Stimulated activated CD8-positive, alpha-beta memory T cell treated with anti-CD3 and anti-CD28 coated beads, Interleukin-2, amount 100 ng/mL, for 1 hour (primary cell): ENCODE measurements at places on chromosomes 2 and 18.
A peak's percentile ranks its signal among the peaks of the same experiment; 100 is the strongest.

- no peak for DNase-seq
Measured at GRCh38 chr2:201697899-201698298, 545 bp downstream of the MPP4 start.

GRCh38 chr18:35114305-35114704 lies 73.1 kb downstream of the MAPRE2 start:
- DNase-seq = no peak

DNA sequence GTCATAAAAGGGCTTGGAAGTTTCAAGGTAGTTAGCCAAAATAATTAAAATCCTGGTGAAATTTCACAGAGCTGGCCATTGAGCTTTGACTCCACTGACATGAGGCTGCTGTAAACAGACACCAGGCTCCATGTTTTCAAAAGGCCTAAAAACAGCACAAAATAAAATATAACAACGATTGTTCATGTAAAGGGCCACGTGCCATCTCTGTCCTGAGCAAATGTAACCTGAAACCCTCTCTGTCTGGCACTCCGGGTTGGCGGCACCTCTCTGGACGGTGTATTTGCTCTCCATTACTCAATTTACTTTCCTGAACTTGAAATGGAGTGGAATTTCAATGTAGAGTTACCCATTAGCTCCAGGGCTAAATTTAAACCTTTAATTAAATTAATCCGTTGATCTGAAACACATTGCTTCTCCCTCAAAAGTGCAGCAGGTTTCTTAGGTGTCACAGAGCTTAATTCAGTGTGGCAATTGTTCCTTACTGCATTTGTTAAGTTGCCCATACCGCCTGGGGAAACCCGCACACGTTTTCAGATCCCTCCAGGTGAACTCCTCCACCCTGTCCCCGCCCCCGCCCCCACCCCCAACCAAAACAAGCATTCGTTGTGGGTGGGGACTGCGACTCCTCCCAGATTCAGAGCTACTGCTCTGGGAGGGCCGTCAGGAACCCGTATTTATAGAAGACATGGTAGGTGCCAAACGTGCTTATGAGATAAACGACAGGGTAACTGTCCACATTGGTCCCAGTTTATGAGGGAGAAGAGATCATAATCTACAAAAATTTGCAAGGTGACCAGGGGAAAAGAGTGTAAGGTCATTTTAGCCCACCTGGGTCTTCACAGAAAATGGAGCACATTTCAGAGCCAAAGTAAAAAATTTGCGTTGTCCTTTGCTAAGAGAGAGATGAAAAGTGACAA lies 1.2 kb upstream of the CABLES1 start:
- DNase-seq = no peak

GRCh38 chr2:24009367-24009679 lies 562 bp upstream of the MFSD2B start:
- DNase-seq = no peak

DNA sequence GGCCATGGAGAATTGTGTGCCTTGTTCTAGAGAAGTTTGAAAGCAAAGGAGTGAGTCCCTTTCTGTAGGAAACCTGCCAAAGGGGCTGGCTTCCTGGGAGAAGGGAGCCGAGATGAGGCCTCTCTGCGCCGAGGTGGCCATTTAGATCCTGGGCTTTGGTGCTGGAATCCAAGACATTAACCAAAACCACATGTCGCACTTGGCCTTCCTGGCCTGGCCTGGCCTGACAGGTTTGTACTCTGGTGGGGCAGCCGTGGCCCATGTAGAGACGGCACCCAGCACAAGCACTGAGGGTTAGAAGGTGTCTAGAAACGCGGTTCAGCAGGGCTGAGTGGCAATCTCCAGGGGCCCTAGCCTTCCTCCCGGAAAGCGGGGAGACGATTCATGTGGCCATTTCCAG lies 7.1 kb downstream of the CNNM3 start:
- DNase-seq = no peak

DNA sequence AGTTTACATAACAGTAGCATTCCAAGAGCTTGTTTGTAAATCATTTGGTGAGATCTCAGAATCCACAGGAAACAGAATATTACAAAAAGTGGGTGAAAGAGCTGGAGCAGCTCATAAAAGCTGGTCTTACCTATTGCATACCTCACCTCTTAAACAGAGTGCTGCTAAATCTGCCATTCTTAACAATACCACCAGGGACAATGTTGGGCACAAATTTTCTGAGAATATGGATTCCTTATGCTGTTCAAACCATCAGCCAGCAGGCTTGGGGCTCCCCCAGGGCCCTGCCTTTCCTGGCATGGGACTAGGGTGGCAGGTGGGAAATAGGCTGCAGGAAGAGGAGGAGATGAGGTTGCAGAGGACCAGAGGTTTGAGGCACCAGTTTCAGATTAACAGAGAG lies 55.6 kb downstream of the TGFA start:
- DNase-seq = no peak

DNA sequence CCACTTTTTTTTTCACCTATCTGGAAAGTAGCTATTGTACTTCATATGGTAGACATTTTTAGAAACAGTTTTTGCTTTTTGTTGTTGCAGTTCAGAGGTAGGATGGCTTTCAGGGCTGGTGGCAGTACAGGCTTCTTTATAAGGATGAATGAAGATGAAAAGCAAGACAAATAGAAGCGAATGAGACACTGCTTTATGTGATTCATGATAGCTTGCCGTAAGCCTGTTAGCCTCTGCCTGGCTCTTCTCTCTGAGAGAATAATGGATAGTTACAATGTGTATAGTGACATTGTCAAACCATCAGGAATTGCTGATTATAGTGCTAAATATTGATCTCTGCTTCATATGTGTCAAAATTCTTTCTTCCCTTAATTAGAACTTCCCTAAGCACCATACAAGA lies 173.7 kb downstream of the NR4A2 start:
- DNase-seq = no peak

GRCh38 chr18:57085371-57085770 lies 61.5 kb upstream of the BOD1L2 start:
- DNase-seq = no peak

GRCh38 chr18:2412281-2412680 lies 159.0 kb downstream of the METTL4 start:
- DNase-seq = no peak

DNA sequence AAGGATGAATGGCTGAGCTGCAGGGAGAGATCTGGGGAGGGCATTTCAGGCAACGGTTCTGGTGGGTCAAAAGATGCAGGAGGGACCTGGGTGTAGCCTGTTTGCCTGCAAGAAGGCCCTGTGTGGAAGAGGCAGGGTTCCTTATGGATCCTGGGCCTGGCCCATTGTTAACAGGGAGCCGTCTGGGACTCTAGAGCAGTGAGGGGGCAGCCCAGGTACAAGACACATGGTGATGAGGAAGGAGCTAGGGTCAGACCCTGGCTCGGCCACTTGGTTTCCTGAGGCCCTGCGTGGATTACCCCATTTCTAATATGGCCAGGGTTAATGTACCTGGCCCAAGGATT lies 124.9 kb downstream of the GLI2 start:
- DNase-seq = no peak

DNA sequence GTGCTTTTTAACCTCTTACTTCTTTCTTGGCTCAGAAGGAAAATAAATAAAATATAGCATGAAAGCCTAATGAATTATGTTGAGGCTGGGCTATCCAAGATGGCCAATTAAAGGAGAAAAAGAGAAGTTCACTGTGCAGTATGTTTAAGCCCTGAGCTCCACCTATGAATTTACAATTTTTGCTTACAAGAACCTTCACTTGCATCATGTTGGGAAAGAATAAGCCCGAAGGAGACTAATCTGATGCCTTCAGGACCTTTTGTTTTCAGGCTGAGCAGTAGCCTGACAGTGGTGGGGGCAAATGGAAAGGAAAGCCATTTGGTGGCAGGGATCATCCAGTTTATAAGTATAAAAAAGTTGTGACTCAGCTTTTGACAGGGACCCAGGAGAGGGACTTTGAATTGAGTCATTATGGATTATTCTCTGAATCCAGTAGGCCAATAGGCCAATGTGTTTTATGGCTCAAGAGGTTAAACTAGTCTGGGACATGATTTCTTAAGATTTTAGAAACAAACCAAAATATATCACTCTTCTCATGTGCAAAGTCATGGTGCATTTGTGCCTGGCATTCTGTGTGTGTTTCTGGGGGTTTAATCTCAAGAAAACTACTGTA lies 56.9 kb downstream of the E2F6 start:
- DNase-seq = no peak

DNA sequence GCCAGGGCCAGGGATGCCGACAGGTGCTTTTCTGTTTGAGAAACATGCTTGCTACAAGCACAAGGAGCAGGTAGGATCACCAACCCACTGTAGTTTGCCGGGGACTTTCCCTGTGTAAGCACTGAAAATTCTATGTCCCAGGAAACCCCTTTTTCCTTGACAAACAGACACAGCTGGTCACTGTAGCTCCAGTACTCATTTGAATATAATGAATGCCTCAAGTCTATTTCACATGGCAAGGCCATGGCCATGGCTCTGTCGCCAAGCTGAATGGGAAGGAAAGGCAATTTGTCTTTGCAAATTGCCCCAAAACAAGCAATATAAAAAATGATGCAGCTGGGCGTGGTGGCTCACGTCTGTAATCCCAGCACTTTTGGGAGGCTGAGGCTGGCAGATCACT lies 49.6 kb upstream of the IGFBP2 start:
- DNase-seq = no peak

DNA sequence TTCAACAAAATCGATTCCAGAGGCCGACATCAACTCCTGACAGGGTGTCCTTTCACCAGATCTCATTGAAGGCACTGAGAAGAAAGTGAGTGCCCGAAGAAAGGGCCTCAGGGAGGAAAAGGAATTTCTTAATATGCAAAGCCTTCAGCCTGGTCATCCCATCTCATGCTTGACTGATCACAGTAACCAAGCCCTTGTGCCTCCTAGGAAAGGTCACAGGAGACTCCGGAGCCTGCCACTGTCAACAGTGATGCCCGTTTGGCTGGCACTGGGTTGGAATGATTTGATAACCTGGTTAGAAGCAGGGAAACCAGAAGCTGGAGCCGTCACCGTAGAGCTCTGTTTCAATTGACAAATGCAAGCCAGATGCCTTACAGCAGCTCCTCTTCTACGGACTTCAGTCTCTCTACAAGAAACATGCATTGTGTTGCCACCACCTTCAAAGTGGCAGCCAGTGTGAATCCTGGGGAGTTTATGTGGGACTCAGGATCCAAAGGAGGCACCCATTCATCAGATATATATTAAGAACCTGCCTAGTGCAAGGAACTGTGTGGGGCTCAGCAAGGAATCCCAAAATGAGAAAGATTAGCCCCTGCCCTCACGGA lies 24.6 kb downstream of the COX7A2L start:
- no peak for DNase-seq

- peak; percentile 38 for DNase-seq
Measured at GRCh38 chr2:239298116-239298804, 102.6 kb downstream of the HDAC4 start.

GRCh38 chr2:126836761-126837679 lies 61.7 kb upstream of the TEX51 start:
- DNase-seq = no peak

DNA sequence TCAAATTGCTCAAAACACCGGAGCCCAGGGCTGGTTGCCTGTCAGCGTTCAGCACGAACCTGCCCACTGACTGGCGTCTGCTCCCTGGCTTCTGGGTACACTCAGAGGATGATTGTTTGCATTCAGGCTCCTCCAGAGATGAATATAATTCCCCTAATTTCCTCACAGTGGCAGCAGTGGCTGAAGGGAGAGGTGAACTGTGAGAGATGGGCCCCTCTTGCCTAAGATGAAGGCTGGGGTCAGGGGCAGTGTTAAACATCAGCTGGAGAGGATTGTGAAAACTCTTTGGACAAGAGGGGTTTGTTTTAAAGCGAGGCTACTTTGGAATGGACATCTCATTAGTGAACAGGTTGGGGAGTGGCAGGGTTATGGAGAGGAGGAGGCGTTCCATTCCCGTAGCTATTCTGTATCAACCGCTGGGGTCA lies 31.0 kb downstream of the TCF7L1 start:
- no peak for DNase-seq

DNA sequence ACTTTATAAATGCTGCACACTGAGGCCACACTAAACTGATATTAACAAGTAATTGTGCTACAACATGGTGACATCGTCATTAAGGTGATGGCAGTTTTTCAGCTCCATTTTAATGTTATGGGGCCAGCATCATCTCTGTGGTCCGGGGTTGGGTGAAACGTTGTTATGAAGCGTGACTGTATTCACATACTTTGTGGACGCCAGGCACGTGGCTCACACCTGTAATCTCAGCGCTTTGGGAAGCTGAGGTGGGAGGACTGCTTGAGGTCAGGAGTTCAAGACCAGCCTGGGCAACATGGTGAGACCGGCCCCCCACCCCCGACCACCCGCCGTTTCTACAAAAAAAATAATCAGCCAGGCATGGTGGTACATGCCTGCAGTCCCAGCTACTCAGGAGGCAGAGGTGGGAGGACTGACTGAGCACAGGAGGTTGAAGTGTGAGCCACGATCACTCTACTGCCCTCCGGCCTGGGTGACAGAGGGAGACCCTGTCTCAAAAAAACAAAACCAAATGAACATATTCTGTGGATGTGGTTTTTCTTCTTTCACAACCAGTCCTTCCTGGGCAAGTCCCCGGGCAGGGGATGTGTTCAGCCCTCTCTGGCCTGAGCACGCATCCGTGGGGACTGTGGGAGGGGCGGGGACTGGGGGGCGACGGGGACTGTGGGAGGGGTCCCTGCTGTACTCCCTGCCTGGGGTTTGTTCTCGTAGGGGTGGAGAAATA lies 12.9 kb upstream of the GAL3ST2 start:
- DNase-seq = no peak

DNA sequence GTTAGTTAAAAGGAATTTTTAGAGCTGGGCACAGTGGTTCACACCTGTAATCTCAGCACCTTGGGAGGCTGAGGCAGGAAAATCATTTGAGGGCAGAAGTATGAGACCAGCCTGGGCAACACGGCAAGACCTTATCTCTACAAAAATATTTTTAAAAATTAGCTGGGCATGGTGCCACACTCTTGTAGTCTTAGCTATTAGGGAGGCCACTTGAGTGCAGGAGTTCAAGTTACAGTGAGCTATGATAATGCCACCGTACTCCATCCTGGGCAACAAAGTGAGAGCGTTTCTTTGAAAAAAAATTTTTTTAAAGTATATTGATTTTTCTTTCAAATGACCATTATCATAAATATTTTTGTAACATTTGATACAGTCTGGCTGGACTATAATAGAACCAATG lies 93.6 kb upstream of the FAM117B start:
- DNase-seq = no peak

DNA sequence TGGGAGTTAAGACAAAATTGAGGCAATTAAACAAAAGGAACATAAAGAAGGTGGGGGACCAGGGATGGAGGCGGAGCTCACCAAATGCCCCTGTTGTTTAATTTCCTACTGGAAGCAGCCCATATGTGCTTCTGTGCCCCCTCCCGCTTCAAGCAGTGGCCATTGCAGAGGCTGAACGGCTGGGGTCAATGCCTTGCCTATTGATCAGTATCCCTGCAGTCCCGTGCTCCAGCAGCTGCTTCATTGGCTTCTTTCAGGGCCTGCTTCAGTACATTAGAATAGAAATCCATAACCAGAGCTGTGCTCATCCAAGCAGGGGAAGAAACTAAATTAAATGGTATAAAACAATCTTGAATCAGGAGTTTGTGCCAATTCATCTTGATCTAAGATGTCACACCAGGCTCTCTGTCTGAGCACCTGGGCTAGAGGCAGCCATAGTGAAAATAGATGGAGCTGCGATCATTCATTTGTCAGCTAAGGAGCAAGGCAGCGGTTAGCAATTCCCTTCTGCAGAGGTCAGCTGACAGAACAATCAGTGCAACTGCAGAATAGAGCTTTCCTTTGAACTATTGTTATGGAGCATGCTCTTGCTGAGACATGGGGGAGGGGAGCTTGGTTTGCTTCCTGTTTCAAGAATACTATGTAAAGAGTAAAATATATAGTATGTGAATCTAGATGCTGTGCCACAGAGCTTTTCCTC lies 222.4 kb downstream of the WDR7 start:
- DNase-seq = no peak

GRCh38 chr2:78585871-78586270 lies 439.6 kb upstream of the REG3G start:
- no peak for DNase-seq
